BE2C (cell line): ENCODE measurements at places on chromosomes 1 and 21.
A peak's percentile ranks its signal among the peaks of the same experiment; 100 is the strongest.

- DNase-seq, result no peak
Measured at GRCh38 chr1:45266151-45266801, 59.9 kb upstream of the ZSWIM5 start.

DNA sequence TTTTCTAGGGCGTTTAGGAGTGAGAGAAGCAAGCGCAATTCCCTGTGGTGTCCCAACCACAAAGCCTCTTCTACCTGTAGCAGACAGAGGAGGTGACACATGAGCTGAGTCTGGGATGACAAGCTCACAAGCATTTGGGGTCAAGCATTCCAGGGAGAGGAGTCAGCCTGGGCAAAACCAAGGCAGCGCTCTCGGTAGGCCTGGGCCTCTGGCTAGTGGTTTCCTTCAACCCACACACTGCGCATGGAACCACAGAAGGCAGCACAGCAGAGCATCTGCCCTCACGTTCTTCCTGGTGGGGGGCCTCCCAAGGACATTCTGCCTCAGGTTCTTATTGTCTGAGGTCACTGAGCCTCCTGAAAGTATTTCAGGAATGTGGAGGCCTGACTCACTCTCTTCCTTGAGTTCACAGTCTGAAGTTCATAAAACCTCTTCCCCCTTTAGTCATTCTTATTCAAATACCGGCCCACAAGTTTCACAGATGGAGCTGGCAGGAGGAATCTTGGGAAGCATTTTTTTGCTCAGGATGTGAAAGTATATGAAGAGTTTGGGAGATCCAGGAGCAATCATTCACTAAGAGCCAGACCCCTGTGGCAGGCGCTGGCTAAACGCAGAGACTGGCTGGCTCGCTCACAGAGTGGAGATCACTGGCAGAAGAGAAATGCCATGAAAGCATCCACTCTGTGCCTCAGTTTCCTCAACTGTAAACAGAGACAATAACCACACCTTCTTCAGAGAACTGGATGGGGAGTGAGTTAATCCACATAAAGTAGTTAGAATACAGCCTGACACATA, 26.8 kb downstream of the CCN1 start:
- DNase-seq, result no peak

- DNase-seq, result no peak
Measured at GRCh38 chr1:160076295-160076694, 5.0 kb upstream of the KCNJ9 start.

GRCh38 chr1:967466-968343, 1.4 kb downstream of the PLEKHN1 start:
- DNase-seq, result no peak

DNA sequence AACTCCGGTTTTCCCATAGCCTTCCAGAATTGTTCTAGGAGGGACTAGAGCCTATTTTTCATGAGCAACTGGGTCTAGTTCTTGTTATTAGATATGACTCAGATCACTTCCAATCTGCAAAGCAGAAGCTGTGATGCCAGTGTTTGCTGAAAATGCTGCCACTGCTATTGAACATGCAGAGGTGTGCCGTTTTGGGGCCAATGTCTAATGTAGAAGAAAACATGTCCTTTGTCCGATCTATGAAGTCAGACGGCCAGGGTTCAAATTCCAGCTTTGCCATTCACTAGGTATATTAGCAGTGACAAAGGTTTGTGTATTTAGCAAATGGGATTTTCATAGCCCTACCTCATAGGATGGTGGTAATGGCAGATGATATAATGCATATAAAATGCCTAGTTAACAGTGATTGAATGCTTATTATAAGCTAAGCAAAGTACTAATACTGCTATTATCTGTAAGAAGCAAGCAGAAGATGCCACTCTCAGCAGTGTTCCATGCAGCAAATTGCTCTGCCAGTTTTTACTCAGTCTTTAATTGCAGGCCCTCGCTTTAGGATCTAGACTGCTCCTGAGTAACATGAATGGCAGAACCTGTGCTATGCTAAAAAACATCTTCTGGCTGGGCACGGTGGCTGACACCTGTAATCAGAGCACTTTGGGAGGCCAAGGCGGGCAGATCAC, 40.1 kb upstream of the CXADR start:
- DNase-seq, result no peak

DNA sequence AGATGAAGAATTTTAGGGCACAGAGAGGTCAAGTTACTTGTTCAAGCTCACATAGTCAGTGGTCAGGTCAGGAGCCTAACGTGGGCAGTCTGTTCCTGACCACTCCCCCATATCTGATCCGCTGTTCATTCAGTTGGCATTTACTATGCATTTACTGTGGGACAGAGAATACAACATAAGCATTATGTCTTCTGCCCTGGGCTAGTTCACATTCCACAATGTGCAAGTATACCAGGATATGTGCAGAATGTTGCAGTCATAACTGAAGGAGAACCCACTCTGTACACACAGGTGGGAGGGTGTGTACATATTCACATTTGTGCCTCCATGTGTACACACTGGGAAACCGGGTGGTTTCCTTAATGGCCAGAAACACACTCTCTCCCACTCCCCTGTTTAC, 309.6 kb downstream of the PRDM2 start:
- DNase-seq, result no peak

DNA sequence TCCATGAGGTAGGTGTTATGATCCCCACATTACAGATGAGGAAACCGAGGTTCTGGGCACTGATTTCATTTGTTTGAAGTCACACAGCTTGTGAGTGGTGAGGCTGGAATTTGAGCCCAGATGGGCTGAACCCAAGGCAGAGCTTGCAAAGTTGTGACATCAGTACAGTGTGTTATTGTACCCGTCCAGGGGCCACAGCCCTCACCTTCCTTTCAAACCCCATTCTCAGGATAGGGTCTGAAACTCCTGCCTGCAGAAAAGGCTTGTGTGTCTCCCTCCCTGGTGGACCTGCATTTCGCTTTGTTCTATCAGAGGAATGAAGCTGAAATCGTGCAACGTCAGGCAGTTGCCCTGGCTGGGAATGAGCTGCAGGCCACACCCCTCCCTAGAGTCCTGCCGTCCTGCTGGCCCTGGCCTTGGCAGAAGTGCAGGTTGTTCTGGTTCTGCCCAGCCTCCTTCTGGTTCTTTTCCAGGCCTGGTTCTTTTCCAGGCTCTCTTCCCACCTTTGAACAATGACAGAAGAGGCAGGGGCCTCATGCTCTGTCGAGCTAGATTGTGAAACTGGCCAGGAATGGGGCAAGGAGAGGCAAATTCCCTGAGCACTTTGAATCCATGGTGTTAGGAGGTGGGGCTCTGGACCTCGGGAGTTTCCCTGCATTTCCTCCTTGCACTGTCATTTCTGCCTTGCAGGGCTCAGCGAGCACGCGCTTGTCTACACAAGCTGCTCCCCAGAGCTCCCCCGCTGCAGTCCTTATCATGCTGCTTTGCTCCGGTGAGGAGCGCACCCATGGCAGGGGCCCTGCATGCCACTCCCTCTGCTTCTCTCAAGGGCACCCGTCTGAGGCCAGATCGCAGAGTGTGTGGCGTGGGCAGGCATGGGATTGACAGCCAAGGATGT, 8.2 kb upstream of the MYOM3 start:
- DNase-seq, result no peak

DNA sequence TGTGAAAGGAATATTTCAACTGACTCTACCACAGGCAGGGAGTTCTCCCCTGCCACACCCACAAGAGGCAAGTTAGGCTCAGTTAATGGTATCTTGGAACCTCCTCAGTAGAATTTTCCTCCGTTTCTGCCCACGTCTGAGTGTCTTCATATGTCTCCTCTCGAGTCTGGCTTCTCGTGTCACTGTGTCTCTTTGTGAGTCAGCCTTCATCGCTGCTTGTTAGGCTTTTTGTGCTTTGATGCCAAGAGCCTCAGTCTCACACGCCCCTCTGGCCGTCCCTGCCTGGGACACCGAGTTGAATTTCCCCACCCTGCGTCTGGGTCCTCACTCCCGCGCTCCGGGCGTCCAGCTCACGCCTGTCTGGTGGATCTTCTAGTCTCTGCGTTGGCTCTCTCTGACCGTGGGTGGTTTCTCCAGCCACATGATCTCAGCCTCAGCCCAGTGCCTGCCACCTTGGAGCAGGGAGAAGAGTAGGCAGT, 125.7 kb upstream of the GADD45A start:
- DNase-seq, result peak; percentile 20

DNA sequence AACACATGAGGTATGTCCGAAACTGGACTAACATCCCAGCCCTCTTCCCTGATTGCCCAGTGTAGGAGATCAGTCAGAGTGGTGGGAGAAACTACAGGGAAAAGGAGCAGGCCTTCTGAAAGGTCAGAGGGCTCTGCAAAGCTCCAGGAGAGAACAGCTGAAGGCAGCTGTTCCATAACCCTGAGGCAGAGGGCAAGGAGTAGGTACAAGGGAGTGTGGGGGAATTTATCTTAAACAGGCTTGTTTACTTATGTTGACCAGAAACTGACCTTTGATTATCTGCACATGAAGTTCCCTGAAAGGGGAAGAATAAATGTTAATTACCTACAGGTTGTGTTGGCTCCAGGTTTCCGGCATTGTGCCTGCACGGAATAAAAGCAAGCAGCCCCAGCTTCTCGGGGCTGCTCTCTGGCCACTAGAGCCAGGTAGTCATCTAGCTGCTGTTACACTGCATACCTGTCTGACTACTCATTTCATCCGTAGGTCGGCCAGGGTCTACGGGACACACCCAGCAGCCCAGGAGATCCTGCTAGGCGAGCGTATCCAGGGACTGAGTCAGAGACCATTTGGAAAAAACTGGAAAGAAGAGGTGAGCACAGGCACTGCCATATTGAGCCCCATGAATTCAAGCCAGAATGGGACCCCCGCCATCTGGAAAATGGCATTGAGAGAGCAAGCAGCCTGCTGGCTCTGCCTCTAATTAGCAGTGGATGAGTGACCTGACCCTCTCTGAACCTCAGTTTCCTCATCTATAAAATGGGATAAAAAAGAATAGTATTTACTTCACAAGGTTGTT, 14.9 kb upstream of the PAQR7 start:
- no peak for DNase-seq

- DNase-seq, result no peak
Measured at GRCh38 chr21:15793550-15794235, 63.9 kb downstream of the USP25 start.
